ENCODE measurements at places on chromosomes 7 and 10.

GRCh38 chr7:46349490-46349889 is 428.4 kb upstream of the IGFBP3 start:
- no peak for DNase-seq

- DNase-seq = no peak
Measured at GRCh38 chr10:48251152-48251524, 23.4 kb downstream of the FRMPD2 start.

DNA sequence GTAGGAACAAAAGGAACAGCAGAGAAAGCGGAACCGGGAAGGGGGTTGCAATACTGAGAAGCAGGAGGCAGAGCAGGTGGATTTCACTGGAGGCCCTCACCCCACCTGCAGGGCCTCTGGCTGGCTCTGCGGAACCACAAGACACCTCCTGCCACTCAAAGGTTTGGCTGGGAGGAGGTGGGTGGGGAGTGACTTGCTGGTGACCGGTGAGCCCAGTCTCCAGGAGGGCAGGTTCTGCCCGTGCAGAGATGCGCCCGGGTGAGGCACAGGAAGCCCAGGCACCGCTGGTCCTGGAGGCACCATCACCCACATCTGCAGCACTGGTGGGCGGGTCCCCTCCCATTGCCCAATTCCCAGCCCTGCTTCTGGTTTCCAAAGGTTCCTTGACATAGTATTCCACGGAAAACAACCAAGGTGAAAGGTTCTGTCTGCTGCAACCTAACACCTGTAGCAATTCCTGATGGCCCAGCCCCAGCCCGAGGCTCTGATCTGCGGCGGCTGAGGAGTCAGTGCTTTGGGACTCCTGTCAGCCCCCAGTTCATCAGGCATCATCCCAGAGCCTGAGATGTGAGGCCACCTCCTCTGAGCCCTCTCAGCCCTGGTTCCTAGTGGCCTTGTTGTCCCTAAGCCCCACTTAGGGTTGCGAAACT is 64.4 kb downstream of the CALML3 start:
- DNase-seq = no peak

DNA sequence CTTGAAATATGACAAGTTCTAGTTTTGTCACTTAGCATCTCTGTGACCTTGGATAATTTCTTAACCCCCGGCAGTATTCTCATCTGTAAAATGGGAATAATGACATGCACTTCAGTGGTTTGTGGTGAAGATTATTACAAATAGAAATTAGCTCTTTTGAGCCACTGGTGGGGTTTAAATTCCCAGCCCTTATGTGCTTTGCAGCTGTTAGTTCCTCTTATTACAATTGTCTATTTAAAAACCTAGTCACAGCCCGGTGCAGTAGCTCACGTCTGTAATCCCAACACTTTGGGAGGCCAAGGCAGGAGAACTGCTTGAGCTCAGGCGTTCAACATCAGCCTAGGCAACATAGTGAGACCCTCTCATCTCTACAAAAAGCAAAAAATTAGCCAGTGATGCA is 30.1 kb downstream of the CAV1 start:
- DNase-seq = no peak

DNA sequence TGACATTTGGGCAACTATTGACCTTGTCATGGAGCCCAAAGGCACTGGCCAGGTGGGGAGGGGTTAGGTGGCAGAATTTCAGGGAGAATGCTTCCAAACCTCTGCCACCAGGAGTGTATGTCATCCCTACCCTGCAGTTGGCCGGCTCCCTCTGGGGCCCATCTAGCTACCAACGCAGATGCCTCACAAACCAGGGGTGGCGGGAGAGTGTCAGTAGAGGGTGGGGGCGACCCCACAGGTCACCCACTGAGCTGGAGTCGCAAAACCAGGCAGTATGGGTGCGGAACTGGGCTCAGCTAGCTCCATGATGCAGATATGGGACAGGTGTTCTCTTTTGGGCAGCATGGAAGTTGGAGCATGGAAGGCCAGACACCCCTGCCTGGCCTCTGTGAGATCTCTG is 51.4 kb downstream of the FAM241B start:
- no peak for DNase-seq

DNA sequence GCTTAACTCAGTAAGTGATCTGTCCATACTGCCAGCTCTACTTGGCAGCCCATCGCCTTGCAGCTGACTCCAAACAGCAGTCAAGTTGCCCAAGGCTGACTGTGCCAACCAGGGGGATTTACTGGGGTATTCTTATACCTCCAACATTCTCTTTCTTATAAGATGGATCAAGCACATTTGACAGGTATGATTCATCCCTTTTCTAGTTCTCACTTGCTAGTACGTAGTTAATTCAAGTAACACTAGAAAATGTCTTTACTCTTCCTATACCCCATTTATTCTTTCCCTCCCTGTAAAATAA is 77.0 kb downstream of the SLC25A13 start:
- DNase-seq = no peak

DNA sequence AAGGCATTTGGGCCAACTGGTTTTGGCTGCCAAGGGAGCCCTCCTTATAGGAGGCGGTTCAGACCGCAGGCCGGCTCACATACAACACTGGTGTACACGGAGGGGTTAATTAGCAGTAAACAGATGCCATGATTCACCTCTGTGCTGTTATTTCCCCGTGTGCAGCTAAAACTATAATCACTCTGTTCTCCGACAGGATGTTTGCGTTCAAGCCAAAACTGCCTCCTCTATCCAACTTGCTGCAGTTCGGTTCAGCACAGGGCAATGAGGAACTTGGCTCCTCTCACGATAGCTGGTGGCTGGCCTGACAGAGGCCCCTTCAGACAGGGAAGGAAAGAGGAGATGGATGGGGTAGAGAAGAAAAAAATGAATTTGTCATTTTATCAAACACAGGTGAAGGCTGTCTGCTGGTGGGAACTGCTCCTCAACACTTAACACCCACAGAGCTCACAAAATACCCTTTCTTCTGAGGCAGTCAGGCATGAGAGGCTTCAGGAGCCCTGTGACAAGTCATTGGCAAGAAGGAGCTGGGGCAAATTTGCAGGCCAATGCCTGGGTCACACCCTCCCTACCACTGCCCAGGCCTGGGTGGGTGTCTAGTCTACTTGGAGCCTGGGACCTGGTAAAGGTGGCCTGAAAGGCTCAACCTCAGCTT is 24.0 kb downstream of the KCNMA1 start:
- DNase-seq = no peak

DNA sequence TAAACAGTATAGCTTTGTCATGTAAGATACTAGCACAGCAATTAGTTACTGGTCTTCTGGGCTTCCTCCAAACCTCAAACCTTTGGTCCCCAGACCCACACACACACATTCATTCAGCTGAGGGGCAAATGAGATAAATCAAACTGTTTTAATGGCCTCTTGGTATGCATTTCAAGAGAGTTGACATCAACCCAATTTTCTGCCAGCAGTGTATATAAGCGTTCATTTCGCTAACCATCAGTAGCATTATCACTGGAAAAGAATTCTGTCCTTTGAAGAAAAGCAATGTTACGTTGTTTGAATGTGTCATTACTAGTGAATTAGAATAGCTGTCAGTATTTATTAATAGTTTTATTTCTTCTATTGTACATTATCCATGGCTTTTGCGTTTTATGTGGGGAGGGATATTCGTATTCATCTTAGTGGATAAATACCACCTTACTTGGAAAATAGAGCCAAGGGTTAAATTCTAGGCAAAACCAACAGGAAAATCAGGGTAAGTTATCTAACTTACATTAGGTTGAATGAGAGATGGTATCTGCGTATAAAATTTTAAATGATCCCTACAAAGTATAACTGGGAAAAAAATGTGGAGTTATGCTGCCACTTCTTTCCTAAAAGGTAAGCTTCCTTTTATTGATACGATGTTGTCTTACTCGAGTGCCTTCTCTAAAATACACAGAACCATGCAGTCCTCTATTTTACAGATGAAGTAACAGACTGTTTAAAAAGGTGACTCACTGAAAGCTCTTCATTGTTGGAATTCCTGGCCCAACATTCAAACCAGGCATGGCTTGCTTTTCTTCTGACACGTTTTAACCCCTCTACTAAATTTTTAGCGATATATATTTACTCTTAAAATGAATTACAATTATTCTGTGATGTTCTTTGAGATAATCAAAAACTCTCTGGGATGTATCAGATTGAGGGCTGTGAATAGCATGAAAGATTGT is 2.0 kb upstream of the ZMYND11 start:
- no peak for DNase-seq

DNA sequence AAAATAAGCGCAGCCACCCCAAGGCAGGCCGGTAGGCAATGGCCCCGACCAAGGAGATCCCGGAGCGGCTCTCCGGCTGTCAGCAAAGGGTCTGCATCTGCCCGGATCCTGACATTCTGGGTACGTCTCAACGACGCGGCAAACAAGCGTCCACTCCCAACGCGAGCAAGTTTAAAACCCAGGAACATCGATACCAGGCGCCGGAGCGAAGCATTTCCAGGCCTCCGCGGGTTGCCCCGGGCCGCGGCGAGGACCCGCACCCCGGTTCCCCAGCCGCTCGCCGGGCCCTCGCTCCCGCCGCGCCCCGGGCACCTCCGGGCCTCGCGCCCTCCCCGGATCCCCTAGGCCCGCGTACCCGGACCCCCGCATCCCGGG is 453 bp downstream of the URGCP start:
- DNase-seq = no peak

DNA sequence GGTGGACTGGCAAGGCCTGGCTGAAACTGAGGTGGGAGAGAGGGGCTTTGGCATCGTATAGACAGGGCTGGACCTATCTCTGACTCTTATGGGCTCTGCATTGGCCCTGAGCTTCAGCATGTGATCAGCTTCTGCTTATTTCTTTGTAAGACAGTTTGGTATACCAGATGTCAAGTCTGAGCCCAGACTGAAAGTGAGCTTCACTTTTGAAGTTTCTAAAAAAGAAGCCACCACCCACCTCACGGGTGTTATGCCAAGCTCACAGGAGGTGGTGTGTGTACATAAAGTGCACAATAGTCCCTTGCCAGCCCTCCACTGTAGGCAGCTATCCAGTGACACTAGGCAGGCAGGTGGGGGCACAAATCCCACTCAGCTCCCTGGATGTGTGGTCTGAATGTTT is 68.7 kb upstream of the SEPHS1 start:
- no peak for DNase-seq

DNA sequence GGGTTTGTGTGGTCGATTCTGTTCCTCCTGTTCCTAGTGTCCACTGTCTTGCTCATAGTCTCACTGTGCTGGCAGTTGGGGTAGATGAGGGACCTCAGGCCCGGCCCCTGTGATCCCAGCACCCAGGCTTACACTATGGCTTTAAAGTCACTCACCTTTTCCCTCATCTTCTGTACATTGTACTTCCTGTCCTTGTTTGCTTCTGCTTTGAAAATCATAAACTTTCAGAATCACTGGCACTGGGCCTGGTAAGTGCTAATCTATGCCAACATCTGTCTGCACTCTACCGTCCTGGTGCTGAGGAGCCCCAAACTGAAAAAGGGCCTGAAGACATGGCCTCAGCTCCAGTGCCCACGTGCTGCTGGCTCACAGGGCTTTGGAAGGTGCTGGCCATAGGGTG is 5.7 kb upstream of the TAS2R60 start:
- no peak for DNase-seq

DNA sequence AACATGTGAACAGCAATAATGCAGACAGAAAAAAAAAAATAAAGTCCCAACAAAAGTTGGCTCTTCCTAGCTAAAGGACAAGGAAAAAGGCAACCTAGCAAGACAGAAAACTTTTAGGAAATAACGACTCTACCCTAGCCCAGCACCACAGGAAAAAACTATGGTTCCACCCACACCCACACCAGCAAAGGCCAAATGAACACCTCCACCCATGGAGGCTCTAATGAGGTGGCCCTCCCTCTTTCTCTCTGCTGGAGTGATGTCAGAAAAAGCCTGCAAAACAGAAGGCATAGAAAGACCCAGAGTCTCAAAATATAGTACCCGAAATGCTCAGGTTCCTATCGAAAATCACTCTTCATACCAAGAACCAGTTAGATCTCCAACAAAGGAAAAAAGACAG is 28.4 kb downstream of the SYPL1 start:
- DNase-seq = no peak

- DNase-seq = no peak
Measured at GRCh38 chr10:21047096-21047495, 150.0 kb upstream of the NEBL start.

DNA sequence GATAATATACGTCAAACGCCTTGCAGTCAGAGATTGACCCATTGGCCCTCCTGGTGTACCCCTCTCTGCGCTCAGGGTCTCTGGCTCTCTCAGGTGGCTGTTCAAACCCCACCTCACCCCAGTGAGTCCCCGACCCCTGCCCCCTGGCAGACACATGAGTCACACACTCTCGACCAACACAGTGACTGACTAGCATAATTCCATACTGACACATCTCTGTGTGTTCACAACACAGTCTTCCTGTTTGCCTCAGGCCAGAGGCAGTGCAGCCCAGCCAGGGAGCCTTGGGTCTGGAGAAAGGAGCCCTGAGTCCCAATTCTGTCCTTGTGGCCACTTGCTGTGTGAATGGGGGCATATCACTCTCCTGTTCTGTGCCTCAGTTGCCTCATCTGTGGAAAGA is 40.1 kb downstream of the PALD1 start:
- DNase-seq = no peak

DNA sequence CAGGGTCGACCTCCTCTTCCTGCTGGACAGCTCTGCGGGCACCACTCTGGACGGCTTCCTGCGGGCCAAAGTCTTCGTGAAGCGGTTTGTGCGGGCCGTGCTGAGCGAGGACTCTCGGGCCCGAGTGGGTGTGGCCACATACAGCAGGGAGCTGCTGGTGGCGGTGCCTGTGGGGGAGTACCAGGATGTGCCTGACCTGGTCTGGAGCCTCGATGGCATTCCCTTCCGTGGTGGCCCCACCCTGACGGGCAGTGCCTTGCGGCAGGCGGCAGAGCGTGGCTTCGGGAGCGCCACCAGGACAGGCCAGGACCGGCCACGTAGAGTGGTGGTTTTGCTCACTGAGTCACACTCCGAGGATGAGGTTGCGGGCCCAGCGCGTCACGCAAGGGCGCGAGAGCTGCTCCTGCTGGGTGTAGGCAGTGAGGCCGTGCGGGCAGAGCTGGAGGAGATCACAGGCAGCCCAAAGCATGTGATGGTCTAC is 46.9 kb downstream of the VWA2 start:
- DNase-seq = no peak

DNA sequence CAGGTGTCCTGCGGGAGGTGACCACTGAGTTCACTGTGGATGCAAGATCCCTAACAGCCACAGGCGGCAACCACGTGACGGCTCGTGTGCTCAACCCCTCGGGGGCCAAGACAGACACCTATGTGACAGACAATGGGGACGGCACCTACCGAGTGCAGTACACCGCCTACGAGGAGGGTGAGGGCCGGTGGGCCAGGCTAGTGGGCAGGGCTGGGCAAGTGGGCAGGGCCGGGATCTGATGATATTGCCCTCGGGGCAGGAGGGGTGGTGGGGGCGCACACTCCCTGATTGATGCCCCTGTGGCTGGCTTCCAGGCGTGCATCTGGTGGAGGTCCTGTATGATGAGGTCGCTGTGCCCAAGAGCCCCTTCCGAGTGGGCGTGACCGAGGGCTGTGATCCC is 15.8 kb downstream of the FLNC start:
- DNase-seq = no peak

DNA sequence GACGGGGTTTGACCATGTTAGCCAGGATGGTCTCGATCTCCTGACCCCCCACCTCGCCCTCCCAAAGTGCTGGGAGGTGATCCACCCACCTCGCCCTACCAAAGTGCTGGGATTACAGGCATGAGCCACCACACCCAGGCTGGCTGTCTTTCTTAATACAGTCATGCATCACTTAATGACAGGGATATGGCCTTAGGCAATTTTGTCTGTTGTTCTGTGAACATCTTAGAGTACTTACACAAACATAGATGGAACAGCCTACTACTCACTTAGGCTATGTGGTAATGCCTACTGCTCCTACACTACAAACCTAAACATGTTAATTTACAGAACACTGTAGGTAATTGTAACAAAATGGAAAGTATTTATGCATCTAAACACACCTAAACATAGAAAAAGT is 106.6 kb upstream of the KCNMA1 start:
- no peak for DNase-seq

Data from brain pericyte (primary cell).